ENCODE measurements at places on chromosomes 5 and 9.
A peak's percentile ranks its signal among the peaks of the same experiment; 100 is the strongest.

- no peak for DNase-seq
Measured at GRCh38 chr9:36548454-36548853, 24.2 kb upstream of the MELK start.

DNA sequence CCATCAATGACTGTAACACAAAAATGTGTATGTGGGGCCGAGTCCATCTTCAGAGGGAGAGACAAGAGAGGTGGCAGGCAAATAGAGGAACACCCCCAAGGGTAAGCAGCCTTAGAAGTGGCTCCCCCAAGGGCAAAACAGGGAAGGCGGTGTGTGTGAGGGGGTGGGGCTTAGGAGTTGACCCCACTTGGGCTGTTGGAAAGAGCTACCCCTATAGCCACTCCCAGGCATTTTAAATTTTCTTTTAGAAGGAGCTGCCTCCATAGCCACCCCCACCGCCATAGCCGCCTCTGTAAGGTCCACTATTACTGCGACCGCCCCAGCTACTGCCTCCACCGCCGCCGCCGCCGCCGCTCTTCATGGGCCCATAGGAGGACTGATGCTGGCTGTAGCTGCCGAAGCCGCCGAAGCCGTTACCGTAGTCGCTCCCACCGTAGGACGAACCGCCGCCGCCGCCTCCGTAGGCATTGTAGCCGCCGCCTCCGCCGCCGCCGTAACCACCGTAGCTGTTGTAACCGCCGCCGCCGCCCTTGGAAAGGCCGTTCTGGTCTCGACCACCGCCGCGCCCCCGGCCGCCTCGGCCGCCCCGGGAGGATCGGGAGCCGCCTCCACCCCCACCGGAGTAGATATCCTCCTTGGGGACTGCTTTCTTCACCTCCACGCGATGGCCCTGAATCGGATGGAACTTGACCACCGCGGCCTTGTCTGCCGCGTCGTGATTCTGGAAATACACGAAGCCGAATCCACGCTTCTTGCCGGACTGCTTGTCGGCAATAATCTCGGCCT lies 1.1 kb downstream of the HNRNPA0 start:
- peak; percentile 47 for DNase-seq

DNA sequence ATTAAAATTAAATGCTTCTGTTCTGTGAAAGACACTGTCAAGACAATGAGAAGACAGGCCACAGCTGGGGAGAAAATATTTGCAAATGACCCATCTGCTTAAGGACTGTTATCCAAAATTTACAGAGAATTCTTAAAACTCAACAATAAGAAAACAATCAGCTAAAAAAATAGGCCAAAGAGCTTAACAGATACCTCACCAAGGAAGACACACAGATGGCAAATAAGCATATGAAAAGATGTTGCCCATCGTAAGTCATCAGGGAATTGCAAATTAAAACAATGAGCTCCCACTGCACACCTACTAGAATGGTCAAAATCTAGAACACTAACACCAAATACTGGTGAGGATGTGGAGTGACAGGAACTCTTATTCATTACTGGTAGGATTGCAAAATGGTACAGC lies 10.3 kb downstream of the WNK2 start:
- no peak for DNase-seq

DNA sequence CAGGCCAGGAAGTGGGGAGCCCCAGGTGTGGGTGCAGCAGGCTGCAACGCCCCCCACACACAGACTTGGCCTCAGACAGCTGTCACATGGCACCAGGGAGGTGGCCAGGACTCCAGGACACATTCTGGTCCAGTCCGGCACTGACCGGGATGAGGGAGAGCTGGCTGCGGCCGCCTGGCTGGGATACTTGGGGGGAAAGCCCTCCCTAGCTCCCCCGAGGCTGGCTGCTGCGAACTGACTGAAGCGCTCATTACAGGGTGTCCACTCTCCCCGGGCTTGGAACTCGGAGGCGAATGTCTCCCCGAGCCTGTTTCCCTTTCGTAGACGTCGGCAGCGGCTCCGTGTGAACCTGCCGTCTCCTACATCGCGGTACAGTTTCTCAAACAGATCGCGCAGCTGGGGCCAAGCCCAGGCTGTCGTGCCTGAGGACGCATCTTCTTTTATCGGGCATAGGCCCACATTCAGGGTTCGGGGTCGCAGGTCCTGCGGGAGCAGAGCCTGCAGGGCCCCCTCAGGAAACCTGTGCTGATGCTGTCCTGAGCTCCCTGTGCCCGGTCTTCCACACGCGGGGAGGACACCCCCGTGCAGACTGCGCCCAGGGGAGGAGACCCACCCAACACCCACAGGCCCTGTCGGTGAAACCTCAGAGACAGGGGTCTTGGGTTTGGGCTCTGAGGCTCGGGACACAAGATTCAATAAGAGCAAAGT lies 19.8 kb downstream of the NACC2 start:
- DNase-seq, result no peak

GRCh38 chr5:78041805-78042204 lies 252.7 kb downstream of the AP3B1 start:
- DNase-seq, result no peak

GRCh38 chr9:18427691-18428090 lies 46.3 kb upstream of the ADAMTSL1 start:
- DNase-seq, result no peak

- DNase-seq, result peak; percentile 91
Measured at GRCh38 chr5:79416499-79416898, 97.4 kb downstream of the HOMER1 start.

DNA sequence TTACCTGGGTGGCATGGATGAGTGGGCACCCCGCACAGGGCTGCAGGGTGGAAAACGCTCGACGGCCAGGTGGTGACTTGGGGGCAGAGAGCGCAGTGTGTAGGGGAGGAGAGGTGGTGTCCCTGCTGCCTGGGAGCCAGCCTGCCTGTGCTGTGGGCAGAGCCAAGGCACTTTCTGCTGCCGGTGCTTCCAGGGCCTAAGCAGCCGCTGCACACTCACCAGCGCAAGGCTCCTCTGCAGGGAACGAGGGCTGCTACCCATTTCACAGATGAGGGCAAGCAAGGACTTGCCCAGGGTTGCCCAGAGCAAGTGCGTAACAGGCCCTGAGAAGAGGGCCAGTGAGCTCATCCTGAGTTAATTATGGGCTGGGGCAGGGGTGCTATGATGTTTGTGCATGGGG lies 62.5 kb downstream of the CRB2 start:
- no peak for DNase-seq

DNA sequence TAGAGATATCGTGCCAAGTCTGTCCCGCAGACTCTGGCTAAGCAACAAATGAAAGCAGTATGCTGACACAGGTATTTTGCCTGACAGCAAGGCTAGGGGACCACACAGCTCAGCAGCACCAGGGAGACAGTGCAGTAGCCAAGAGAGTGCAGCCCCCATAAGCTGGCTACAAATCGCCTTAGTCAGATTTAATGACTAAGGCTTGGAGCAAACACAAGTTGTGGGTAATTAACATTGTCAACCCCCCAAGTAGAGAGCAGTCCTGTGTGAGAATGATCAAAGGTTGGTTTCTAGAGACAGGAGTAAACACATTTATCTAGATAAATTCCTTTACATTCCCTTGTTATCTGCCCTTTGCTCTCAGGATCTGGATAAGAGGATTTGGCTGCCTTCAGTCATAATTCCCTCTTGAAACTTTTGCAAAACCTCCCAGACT lies 1434.5 kb upstream of the CDH6 start:
- DNase-seq, result peak; percentile 1

DNA sequence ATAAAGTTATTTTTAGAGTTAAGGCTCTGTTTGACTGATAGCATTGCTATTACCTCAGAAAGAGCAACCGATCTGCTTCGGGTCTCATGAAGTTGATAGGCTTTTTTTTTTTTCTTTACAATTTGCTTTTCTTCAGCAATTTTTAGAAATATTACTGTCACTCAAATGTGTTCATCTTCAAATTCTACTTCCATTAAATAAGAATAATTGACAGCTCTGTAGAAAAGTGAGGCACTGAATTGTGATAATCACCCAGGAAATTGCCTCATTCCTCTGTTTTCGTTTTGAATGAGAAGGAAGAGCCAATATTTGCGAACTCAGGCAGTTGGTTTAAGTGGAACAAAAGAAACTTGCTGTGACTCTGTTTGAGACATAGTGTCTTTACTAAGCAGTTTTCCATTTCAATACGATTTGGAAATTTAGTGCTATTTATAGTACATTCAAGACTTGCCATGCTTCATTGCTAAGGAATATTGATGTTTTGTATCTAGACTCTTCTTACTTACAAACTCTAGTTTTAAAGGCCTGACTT lies 700.5 kb upstream of the CDH10 start:
- peak; percentile 52 for DNase-seq

GRCh38 chr9:124652203-124652602 lies 118.9 kb downstream of the NR6A1 start:
- no peak for DNase-seq

DNA sequence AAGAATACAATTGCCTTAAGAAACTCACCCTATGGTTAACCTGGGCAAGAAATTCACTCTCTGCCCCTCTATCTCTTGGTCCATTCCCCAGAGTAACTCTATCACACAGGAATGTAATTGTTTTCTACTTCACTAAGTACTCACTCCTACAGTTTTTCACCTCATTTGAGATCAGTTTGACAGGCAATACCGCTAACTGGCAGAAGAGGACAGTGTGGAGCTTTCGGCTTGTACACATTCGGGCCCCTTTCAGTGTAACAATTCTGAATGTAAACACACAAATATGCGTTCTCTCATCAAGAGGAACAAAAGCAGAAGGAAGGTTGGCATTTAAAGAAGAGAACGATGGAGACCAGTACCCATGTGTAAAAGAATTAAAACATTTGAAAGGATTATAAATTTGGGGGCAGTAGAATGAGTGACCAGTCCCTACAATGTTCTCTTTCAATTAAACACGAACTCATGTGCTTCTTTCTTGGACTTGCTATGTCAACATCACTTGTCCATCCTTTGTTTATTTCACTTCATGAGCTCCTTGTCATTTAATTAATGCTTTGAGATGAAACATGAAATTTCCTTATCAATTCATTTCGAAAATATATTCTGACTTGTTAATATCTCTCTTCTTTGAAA lies 188.5 kb upstream of the GRAMD2B start:
- DNase-seq, result peak; percentile 47

DNA sequence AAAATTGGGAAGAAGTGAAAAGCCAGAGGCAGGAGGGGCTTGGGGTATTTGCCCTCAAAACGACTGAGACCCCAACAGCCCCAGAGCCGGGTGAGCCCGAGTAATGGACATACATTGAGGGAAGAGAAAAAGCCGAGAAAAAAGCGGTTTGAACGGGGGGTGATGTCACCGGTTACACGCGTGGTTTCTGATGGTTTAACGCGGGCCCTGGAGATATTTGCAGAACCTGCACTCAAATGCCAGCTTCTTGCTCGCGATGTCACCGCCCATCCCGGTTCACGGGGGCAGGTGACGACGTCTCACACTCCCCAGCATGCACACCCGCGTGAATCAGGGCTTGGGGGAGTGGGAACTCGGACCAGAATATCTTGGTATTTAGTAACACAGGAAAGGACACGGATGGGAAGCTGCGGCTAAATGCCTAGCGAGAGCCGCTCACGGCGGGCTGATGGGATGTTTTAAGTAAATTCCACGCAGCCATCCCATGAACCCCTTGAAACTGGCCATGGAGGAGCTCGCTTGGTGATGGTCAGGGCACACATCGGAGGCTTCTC lies 102.0 kb upstream of the RAPGEF1 start:
- no peak for DNase-seq

GRCh38 chr9:2320114-2320513 lies 301.5 kb upstream of the VLDLR start:
- DNase-seq, result no peak

DNA sequence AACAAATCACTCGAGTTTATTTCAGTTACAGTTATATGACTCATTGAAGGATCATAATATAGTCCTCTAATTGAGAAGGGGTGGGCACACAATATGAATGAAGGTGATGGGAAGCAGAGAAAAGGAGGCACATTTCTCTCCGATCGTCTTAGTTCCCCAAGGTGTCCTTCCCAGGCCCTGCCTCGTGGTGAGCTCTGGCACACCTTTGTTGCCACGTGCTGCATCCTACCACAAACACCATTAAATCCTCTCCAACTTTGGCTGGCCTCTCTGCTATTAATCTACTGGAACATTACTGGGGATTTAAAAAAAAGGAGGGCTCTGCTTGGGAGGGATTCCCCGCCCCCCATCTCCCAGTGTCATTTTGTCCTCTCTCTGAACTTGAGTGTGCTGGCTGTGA lies 42.9 kb downstream of the CDH6 start:
- no peak for DNase-seq

DNA sequence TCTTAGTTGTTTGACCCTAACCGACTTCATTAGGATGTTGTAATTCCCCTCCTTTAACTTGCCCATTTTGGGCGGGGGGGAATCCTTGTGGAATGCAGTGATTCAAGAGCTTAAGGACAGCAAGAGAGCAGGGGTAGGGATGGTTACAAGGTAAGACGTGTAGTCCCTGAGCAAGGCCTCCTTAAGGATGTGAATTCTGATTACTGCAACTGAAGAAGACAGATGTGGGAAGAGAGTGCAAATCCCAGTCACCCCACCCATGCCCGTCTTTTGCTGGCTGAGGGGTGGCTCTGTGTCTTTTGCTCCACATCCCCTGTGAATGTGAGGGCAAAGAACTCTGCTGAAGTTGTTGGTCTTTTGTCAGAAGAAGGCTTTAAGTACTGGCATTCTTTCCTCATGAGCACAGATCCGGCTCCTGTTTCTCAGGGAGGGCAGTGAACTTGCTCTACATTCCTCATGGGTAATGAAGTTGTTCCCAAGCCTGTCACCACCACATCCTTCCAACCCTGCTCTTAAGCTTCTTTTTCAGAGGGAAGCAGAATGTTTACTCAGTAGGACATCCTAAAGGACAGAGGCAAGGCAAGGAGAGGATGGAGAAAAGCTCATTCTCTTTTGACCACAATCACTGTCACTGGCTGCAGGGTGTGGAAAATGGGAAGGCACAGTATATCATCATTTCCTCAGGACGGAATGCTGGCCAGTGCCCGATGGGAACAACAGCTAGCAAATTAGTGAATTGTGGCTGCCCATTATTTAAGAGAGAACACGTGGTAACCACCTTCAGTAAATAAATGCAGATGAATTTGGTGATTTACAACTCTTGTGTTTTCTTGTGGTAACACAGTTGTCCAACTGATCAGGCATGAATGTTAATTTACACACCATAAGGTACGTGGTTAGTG lies 61.5 kb downstream of the RAI14 start:
- DNase-seq, result peak; percentile 57

DNA sequence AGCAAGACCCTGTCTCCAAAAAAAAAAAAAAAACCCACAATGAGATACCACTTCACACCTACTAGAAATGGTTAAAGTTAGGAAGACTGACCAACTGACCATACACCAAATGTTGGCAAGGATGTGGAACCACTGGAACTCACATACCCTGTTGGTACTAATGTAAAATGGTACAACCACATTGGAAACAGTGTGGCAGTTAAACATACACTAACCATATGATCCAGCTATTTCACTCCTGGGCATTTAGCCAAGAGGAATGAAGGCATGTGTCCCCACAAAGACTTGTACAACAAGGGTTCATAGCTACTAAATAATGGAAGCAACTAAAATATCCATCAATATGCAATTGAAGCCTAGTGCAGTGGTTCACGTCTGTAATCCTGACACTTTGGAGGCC lies 21.3 kb downstream of the NAIF1 start:
- peak; percentile 44 for DNase-seq

GRCh38 chr5:63233911-63234310 lies 655.3 kb downstream of the LRRC70 start:
- DNase-seq, result no peak

- peak; percentile 48 for DNase-seq
Measured at GRCh38 chr5:141369994-141370848, at the start of gene PCDHGB3. PCDHGB3 (plus strand) TSS chr5:141370242; CDS start chr5:141370395, 153 bp downstream.

GRCh38 chr9:29865764-29866313 lies 2292.6 kb upstream of the C9orf72 start:
- DNase-seq, result no peak

Data from A673 (cell line).